ENCODE measurements at places on chromosomes 5 and 9.

DNA sequence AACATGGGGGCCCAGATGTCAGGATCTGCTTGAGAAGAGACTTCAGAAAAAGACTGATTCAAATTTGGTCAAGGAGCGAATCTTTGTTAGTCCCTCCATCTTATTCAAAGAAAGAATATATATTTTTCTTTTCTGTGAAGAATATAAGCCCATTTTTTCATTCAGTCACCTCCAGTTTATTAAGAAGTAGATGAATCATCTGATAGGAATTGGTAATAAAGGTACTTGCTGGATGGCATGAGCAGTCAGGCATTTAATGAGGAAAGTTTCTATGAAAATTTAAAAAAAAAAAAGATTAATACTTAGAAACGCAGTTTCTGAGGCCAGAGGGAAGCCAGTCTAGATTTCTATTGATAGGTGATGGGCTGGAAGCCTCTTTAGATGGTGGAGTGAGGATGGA, 373.1 kb upstream of the SMC2 start:
- no peak for DNase-seq

DNA sequence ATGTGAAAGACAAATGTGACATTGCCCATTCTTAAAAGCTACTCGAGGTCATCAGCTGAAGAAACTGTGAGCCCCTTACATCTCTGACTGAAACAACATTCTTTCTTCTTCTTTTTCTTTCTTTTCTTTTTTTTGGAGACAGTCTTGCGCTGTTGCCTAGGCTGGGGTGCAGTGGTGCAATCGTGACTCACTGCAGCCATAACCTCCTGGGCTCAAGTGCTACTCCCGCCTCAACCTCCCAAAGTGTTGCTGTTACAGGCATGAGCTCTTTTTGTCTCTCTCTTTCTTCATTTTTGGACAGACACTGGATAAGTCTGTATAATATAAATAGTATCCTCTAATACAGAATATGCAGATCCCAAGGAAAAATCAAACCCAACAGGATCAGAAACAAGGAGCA, 263.7 kb upstream of the KLF9 start:
- no peak for DNase-seq

- no peak for DNase-seq
Measured at GRCh38 chr5:134086943-134087305, 27.6 kb upstream of the TCF7 start.

DNA sequence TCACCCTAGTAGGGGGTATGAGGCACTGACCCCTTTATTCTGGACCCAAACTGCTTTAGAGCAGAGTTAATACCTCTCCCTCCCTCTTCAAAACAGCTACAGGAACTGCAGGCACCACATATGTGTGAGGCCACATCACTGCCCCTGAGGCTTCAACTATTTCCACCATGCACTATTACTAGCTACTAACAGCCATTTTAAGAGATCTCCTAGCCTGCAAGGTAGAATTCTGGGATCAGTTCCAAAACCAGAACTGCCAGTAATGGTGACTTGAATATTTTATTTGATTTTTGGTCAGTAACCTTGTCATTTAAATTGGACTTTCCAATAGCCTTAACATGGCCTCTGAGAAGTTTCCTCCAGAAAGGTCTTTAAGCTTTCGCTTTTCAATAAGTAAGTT, 55.3 kb upstream of the FSD1L start:
- no peak for DNase-seq

DNA sequence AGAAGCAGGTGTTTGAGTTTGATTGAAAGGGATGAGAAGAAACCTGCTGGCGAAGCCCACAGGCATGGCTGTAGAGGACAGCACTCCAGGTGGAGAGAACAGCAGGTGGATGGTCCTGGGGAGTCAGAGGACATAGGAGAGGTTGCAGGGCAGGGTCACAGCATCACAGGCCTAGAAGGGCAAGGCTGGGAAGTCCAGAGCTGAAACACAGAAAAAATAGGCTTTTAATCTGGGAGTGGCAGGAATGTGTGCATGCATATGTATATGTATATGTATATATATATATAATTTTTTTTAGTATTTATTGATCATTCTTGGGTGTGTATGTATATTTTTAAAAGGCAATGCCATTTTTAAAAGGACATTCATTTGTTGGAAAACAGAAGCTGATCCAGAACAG, 118.4 kb downstream of the ADAMTS16 start:
- no peak for DNase-seq

DNA sequence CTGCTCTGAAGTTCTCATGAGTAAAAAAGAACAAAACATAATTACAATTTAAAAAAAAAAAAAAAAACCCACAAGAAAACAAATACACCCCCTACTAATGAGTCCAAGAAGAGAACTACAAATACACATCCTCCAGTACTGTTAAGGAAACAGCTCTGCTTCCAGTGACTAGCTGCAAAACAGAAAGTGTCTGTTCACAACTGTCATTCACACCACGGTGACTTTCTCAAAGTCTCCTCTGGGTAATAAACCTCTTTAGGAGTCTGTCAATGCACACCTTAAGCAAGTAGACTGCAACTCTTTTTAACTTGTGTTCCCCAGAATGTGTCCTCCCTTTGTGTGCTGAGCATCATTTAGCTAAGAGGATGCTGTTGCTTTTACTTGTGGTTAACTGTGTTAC, 6.2 kb downstream of the REEP5 start:
- peak; percentile 45 for DNase-seq

- no peak for DNase-seq
Measured at GRCh38 chr5:54180630-54181031, 129.7 kb downstream of the ARL15 start.

- no peak for DNase-seq
Measured at GRCh38 chr5:41748631-41749030, 121.6 kb downstream of the OXCT1 start.

DNA sequence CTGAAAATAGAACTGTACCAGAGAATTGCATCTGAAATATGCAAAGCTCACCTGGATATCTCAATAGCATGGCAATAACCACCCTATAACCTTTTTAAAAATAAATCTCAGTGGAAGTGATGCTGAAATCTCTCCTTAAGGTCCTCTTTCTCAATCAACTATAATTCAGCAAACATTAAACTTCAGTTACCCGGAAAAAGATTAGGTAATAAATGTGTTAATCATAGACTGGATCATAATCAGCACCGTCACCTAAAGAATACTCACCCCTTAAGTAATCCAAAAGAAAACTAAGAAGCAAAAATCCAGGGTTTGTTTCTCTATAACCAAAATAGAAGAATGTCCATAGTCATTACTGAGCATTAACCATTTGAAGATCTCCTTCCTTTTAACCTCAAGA, 44.3 kb upstream of the DENND4C start:
- no peak for DNase-seq

- DNase-seq, result peak; percentile 86
Measured at GRCh38 chr5:62600560-62601252, 22.1 kb downstream of the LRRC70 start.

DNA sequence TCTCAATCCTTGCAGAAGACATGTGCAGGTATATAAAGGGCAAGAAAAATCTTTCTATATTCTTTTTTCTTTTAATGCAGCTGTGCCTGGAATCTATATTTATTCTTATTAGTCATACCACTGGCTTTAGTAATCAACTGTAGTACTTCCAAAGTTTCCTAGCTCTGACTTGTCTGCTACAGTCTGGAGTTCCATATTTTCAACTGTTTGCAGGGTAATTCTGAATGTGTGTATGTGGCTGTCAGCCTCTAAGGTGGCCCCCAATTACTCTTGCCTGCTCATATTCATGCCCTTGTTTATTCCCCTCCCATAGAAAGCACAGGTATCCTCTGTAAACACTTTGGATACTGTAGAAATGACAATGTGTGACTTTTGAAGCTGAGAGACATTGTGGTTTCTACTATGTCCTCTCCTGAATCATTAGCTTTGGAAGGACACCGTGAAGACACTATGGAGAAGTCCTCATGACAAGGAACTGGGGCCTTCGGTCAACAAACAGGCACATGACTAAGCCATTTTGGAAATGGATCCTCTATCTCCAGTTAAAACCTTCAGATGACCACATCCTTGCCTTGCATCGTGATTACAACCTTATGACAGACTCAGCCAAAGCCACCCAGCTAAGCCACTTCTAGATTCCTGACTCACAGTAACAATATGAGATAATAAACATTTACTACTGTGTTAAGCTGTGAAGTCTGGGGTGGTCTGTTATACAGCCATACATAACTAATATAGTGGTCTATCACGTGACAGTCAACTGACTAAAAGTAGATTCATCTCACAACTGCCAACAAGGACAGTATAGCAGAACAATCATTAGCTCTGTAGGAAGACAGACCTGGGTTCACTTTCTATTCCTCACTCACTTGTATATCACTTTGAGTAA, 49.5 kb upstream of the SUSD1 start:
- no peak for DNase-seq

- no peak for DNase-seq
Measured at GRCh38 chr9:543478-543877, 298.0 kb upstream of the DMRT1 start.

DNA sequence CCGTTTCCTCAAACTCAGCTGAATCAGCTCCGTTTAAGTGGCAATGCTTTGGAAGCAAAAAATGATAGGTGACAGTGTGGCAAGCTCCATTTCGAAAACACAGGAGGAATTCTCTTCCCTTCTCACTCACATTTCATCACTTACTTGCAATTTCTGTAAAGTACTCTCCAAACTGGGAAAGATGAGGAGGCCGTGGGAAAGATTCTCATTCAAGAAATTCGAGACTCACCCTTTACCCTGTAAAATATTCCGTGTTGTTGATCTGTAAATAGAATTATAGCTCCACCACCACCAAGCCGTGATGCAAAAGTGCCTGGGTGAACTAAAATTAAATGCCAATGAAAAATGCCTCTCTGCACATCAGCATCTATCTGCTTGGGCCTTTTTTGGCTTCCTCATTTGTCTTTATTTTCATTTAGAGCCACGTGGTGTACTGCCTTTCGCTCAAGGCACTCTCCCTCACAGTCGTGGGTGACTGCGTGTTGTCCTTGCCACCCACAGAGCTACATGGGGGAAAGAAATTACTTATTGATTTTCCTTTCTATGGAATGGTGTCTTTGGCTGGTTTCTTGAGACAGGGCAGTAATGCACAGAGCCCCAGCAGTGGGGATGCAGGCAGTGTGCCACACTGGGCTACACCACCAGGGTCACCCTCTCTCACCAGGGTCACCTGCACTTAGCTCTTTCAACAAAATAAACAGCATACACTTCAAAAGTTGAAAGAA, 289.3 kb upstream of the TAS2R1 start:
- no peak for DNase-seq

DNA sequence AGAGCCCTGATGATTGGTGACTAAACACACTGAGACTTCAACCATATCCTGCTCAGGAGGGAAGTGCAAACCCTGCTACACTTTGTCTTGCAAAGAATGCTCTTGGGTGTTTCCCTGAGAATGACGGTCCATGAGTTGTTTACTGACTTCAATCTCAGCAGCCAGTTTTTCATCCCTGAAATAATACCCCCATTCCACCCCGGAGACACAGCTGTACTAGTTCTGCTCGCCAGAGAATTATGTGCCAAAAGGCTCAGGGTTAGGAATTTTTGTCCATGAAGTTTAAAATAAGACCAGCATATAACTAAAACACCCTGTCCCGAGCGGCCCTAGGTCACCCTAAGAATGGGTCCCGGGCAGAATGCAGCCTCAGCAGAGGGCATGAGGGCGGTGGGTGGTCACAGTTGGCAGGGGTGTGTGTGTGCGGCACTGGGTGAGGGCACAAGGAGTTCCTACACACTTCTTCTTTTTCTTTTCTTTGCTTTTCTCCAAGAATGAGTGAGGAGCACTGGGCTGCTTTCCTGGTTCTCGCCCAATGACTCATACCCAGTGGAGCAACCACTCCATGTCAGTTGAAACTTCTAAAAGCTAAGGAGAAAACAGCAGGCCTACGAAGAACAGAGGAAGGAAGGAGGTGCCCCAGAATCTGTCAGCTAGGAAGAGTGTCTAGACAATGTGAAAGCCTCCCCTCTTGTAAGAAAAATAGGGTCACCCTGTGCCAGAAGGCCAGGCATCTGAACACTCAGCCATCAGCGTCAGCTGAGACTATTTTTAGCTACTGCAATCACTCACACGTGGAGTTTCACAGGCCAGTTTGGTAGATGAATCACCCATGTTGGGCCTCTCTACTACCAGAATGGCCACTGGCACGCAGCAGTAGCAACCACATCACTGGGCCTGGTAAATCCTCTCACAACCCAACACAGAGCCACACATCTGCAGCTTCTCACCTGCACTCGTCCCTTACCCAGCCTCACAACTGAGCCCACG, 105.9 kb downstream of the DPYSL3 start:
- DNase-seq, result peak; percentile 91

DNA sequence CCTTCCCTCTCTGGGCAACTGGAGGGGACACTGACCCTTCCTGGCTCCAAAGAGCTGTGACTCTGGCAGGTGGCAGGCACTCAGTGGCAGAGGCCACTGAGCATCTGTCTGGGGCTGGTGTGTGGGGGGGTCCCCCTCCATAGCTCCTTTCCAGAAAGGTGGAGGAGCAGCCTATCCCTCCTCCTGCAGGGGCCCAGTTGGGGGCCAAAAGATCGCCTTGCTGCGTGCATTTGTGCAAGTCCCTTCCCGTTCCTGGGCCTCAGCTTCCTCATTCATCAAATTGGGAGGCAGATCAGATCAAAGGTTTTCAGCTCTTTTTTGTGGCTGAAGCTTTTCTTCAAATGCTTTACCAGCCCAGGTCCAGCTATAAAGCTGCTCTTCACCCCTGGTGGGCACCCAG, 77.7 kb downstream of the NTNG2 start:
- no peak for DNase-seq

DNA sequence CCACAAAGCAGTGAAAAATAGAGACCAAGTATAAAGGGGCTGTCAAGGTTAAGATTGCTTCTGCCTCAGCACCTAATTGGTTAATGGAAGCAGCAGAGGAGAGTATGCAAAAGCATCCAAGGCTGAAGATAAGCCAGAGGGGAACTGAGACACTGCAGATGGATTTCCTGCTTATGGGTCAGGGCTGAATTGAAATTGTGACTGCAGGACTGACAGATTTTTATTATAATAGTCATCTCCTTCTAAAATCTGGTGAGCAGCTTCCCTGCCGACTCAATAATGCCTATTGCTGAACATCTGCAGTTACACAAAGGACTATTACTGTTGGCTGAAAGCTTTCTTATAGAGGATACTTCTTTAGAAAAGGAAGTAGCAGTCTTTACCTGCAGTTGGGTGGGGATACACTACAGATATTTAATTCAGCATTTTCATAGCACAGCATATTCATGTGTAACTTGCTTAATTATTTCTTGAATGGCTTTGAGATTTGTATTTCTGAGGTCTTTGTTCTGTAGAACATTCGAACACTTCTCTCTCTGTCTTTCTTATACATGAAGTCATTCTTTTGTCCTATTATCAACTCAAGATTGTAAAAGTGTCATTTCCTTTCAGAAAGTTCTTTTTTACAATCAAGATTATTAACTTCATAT, 363.0 kb upstream of the RIOK2 start:
- no peak for DNase-seq
